ENCODE measurements at places on chromosomes 2 and 18.
A peak's percentile ranks its signal among the peaks of the same experiment; 100 is the strongest.

DNA sequence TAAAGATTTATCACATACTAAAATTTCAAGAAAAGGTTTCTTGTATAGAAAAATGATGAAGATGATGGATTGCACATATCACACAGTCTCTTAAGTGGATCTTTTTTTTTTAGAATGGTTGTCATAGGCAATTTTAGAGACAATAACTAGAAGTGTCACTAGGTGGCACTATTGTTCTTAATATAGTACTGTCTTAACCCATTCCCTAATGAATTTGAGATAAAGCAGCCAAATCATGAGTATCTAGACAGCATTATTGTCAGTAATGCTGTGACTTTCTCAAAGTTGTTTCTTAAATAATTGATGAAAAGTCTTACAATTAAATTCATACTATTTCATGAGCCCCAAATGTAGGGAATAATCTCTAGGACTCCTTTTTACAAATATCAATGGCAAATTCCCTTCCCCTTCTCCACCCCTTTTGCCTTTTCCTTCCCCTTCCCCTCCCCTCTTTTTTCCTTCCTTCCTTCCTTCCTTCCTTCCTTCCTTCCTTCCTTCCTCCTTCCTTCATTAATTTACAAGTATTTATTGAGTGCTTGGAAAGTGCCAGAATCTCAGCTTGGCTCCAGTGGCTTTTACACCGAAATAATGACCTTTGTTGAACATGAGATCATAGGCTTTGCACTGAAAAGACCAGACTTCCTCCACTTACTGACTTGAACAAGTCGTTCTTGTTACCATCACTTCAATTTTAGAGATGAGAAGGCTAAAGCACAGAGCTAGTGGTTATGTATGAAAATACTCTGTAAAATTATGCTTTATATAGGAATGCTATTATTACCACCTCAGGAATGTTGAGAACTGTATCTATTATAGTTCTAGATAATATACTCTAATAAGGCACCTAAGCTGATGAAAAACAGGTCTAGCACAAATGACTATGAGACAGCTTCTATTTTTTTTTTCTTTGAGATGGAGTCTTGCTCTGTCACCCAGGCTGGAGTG, 19.8 kb downstream of the MYL12B start:
- peak; percentile 99 for DNase-seq

DNA sequence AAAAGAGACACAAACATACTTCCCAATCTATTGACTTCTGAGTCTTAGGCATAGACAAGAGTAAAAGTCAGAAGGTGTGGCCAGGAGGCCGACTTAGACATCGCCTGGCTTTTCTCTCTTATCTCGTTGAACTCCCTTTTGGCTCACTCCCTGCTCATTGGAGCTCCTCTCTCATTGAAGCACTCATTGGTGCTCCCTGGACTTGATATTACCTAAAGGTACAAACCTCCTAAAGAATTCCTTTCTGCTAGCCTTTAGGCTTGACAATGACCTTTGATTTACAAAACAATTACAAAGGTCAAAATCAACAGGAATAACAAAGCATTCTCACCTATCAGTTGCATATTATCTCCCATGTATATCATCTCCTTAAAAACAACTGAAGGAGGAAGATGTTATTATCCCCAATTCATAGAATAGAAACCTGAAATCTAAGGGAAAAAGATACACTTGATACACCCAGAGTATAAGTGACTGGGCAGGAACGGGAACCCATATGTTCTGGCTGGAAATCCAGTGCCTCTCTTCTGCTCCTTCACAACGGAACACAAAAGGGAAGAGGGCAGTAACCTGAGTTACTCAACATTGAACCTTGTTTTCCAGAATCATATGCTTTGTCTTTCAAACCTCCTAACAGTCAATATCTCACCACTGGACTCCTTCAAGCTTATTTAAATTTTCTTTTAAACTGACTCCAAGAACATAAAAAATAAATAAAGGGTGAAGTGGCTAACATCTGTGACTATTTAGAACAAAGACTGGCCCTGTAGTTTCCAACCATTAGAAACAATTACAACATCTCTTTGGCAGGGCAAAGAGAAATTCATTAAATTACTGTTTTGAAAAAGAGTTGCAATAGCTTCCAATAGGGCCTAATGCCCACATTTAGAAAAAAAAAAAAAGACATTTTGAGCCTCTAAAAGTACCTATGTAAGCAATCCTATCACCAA, 1247.9 kb downstream of the LRP1B start:
- no peak for DNase-seq

GRCh38 chr18:79355433-79356335, 40.0 kb upstream of the NFATC1 start:
- DNase-seq = no peak

DNA sequence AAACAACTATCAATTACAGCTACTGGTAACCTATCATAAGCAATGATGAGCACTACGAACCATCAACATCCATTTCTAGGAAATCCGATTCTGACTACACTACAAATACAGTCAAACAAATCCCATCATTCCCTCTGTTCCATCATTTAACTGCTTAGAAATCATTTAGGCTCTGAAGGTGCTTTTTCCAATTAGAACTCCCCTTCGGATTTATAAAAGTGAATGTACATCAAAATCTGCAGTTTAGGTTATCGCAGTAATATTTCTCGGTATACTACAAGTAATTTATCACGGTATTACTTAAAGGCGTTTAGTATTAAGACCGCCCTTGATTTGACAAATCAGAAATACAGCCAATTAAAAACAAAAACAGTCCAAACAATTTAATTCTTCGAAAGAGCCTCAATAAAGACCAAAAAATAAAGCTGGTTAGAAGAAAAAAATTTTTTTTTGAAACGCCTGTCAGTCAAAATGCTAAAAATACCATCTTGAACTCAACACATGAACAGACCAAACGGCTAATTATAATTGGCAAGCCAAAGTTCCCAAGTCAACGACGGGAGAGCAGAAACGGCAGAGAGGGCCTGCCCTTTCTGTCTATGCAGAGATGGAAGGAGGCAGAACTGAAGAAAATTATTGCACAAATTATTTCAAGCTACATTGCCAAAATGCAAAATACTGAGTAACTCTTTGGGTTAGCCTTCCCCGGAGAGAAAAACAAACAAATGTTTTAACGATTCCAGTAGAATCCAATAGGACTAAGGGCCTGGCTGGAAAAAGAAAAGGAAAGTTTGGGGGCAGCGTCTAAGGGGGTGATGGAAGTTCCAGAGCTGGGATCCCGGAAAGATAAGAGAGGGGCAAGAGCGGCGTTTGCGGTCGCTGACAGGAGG, 1.2 kb downstream of the VPS54 start:
- DNase-seq = peak; percentile 61

DNA sequence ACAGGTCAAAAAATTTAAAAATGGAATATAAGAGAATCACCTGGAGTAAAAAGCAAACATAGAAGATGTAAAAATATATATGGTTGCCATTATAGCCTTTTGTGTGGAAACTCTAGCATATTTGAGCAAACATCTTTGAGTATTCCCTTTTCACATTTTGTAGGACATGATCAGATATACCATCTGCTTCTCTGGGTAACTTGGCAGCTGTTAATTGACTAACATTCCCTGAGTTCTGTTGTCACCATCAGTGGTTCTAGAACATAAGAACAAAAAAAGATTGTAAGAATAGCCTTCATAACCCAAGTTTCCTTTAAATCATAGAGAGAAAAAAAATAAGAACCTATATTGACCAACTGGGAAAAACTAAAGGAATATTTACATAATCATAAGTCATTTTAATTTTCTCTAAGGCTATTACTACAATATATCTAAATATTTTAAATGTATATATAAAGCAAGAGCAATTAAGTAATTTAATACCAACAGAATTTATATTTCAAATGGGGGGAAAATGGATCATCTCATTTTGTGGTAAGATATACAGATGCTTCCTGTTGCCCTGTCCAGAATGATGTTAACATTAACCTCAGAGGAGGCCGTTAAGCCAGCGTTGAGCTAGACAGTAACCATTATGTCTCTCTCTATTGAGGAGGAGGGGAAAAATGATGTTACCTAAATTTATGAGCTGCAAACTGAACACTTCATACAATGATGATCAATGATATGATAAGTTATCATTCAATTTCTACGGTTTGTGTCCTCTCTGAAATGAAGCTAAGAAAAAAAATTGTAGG, 9.8 kb upstream of the INO80D start:
- no peak for DNase-seq

- DNase-seq = no peak
Observed at GRCh38 chr2:115414466-115414865, 972.0 kb downstream of the DPP10 start.

GRCh38 chr2:41197781-41198180, 745.9 kb upstream of the SLC8A1 start:
- DNase-seq = no peak

GRCh38 chr2:120805602-120806001, 69.9 kb downstream of the GLI2 start:
- no peak for DNase-seq

GRCh38 chr18:47163241-47163640, 12.9 kb downstream of the IER3IP1 start:
- no peak for DNase-seq

- no peak for DNase-seq
Observed at GRCh38 chr2:97714950-97715652, 1.7 kb downstream of the ZAP70 start.

DNA sequence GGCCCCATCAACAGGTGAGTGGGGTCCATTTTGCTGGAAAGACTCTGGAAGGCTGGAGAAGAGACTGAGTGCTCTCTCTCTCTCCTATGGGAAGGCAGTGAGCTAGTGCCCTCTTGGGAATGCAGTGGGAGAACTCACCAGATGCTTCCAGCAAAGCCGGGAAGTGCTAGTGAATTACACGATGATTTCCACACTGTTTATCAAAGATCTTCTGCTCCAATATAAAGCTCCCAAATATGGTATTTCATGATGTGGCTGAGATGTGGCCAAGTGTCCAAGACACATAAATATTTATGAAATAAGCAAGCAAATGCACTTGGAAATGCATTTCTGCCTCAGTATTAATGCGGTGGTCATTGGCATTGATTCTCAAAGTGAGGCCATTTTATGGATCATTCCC, 135.9 kb downstream of the VAPA start:
- DNase-seq = no peak

- DNase-seq = no peak
Observed at GRCh38 chr18:79395761-79396404, at the start of gene NFATC1. TSS of gene NFATC1 (plus strand) at chr18:79395930. CDS start at chr18:79396225, 295 bp downstream.

GRCh38 chr2:26325851-26326250, 20.1 kb upstream of the SELENOI start:
- DNase-seq = no peak

- peak; percentile 19 for DNase-seq
Observed at GRCh38 chr2:203018181-203018580, 3.5 kb downstream of the NBEAL1 start.

GRCh38 chr18:60050821-60051220, 151.0 kb downstream of the PMAIP1 start:
- no peak for DNase-seq

DNA sequence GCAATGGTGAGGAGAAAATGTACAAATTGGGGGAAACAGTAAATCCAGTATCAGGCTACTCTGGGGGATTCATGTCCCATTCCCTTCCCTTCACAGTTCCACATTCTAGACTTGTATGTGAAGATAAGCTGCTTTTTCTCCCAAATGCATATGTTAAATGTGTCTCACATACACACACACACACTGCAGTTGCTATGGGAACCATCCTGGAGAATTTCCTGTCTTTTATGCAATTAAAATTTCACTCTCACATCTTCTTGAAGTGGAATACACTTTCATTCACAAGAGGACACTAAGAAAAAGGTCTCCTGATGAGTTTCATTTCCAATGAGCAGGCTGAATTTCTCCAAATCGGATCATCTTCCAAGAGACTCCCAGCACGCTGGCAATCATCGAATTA, 366.0 kb downstream of the LRATD1 start:
- DNase-seq = no peak

- DNase-seq = no peak
Observed at GRCh38 chr2:15810477-15811150, 129.7 kb upstream of the MYCN start.

GRCh38 chr2:151459358-151459757, 49.7 kb downstream of the RIF1 start:
- DNase-seq = no peak

GRCh38 chr2:85248773-85249509, 78.8 kb downstream of the TGOLN2 start:
- DNase-seq = peak; percentile 61

- DNase-seq = peak; percentile 86
Observed at GRCh38 chr2:41869542-41870264, 178.1 kb upstream of the PKDCC start.

GRCh38 chr2:173271825-173272224, 82.8 kb upstream of the CDCA7 start:
- DNase-seq = peak; percentile 58

- no peak for DNase-seq
Observed at GRCh38 chr2:53535234-53535840, 232.3 kb upstream of the CHAC2 start.

DNA sequence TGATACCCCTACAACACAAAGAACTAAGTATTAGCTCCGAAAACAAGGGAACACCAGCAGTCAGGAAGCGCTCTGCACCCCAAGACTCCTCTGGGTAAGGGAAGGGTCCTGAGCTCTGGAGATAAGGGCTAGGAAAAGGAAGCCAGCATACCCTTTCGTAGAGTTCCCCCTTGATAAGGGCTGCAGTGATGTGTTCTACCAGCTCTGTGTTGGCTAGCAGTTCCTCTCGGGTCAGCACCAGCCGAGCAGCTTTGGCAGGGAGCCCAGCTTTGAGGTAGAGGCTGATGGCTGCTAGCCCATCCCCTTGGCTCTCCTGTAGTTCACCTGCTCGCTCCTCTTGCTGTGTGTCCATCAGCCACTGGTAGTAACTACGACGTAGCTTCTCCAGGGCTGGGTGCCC, 18.9 kb downstream of the KRTCAP3 start:
- no peak for DNase-seq

- DNase-seq = no peak
Observed at GRCh38 chr2:15155959-15156574, 405.1 kb downstream of the NBAS start.

- DNase-seq = no peak
Observed at GRCh38 chr2:221551864-221552263, 20.2 kb downstream of the EPHA4 start.

- DNase-seq = peak; percentile 32
Observed at GRCh38 chr2:71742953-71743601, 289.7 kb downstream of the DYSF start.

GRCh38 chr2:239109041-239109927, 261.4 kb downstream of the TWIST2 start:
- DNase-seq = peak; percentile 28

DNA sequence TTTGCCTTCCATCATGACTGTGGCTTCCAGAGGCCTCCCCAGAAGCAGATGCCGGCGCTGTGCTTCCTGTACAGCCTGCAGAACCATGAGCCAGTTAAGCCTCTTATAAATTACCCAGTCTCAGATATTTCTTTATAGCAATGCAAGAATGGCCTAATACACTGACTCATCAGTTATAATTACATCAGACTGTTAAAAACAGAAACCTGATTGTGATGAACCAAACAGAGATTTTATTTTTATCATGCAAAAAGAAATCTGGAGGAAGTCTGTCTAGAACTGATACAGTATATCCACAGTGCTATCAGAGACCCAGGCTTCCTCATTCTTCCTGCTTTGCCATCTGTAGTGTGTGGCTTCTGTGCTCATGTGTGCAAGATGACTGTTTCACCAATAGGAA, 93.4 kb upstream of the MEX3C start:
- DNase-seq = no peak

Data from HT-29 (cell line).